H7 (cell line): ENCODE measurements at places on chromosomes 7 and 10.
A peak's percentile ranks its signal among the peaks of the same experiment; 100 is the strongest.

GRCh38 chr10:48501787-48502771 lies 102.8 kb downstream of the ARHGAP22 start:
- peak; percentile 26 for DNase-seq

GRCh38 chr10:80066809-80067208 lies 11.7 kb upstream of the TMEM254 start:
- DNase-seq: no peak

GRCh38 chr7:41568135-41568534 lies 134.8 kb downstream of the INHBA start:
- no peak for DNase-seq

DNA sequence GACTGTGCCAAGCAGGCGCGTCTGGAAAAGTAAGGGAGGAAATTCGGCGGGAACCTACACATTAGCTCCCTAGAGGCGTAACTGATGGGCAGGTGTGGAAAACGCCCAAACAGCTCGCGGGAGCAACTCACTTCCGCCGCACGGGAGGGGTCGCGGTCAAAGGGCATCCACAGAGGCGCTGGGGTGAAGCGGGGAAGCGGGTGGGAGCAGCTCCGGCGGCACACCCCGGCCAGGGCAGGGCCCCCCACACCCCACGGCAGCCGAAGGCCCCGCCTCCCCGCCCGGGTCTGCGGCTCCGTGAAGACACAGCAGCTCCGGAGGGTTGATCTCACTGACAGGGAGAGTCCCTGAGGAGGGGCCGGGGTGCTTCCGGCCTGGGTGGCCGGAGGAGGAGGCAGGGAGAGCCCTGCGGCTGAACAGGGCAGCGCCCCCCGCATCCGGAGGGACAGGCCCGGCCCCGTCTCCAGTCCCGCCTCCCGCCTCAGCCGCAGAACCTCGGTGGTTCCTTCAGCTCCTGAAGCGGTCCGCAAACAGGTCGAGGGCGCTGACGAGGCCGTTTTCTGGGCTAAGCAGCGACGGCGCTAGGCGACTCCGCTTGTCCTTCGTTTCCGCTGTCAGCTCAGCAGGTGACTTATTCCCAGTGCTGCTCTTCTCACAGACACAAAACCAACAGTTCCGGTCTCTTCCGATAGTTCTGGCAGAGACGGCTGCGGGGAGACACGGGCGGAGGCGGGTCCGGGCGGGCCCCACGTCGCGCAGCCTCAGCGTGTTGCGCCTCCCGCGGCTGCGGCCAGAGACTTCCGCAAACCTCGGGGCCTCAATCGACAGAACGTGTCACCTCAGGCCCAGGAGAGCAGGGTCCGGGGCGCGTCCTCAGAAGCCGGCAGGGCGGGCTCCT lies 276.1 kb downstream of the DNAJB6 start:
- peak; percentile 76 for DNase-seq

DNA sequence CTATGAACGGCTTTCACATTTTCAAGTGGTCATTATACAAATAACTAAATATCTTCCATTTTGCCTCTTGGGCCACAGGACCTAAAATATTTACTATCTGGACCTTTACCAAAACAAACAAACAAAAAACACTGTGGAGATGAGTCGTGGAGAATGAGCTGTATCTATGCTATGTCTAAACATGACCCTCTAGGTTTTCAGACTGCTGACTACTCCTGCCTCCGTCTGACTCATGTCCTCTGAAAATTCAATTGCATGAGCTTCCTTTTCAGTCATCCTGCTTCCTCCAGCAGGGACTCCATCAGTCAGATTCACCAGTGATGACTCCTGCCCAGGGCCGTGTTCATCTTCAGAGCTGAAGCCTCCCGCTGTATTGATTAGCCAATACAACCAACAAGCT lies 96.8 kb downstream of the COL28A1 start:
- no peak for DNase-seq

DNA sequence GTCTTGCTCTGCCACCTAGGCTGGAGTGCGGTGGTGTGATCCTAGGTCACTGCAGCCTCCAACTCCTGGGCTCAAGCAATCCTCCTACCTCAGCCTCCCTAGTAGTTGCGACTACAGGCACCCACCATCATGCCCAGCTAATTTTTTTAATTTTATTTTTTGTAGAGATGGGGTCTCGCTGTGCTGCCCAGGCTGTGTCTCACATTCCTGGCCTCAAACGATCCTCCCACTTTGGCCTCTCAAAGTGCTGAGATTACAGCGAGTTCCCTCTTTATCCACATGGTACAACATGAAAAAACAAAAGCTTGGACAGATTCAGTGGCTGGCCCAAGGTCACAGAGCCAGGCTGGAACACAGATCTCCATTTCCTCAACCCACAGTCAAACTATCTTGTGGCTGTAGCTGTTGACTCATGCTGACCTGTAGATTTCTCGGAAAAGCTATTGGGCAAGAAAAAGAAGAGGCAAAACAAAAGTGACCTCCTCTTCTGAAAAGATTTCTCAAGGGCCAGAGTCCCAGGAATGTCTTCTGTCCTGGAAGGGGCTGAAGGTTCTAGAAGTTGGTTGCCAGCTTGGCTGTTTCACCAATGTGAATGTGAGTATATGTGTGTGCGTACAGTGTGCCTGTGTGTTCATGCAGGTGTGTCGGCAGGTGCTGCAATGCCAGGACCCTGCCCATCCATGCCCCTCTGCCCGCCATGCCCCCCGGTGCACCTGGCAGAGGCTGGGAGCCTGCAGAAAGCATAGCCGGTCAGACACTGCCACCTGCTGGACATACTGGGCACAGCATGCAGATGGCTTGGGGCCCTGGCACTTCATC lies 28.4 kb downstream of the TMEM130 start:
- peak; percentile 91 for DNase-seq

DNA sequence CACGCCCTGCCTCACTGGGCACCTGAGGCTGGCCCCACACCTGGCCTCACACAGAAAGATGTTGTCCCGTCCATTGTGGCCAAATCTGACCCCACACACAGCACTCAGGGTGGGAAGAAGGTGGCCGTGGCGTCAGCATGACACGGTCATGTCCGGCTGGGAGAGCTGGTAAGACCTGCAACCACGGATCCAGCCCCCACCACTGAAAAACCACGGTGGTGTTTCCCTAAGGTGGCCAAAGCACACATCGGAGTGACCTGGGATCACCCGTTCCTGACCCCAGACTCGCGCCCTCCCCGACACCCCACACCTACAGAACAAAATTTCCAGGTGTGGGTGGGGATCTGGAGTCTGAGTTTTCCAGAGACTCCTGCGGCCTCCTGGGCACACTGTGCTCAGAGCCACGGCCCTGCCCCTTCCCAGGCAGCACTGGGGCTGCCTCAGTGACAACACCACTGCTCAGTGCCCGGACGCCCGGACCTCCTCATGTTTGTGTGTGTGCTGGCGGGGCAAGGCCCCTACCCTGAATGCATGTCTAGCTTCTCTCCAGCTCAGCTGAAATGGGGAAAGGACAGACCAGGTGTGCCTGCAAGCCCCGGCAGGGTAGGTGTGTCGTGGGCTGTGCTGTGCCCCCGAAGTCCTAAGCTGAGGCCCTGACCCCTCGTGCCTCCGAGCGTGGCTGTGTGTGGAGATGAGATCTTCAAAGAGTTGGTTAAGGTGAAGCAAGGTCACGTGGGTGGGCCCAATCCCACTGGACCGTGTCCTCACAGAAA lies 36.1 kb downstream of the STK32C start:
- no peak for DNase-seq

GRCh38 chr7:33642312-33642711 lies 263.0 kb upstream of the BMPER start:
- no peak for DNase-seq

DNA sequence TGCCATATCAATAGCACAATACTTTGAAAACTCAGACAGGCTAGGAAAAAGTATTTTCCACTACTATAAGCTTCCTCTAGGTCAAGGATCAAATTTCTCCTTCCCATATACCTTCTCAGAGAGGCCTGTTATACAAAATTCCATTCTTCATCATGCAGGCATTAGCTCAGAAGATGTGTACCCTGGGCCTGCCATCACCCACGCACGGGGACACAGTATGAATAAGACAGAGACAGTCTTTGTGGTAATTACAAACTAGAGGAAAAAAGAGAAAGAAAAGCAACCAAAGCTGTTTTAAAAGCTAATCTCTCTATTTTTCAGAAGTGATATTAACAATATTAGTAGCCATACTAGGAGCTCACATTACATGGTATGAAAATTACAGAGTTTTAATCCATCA lies 236.8 kb upstream of the AOAH start:
- no peak for DNase-seq

DNA sequence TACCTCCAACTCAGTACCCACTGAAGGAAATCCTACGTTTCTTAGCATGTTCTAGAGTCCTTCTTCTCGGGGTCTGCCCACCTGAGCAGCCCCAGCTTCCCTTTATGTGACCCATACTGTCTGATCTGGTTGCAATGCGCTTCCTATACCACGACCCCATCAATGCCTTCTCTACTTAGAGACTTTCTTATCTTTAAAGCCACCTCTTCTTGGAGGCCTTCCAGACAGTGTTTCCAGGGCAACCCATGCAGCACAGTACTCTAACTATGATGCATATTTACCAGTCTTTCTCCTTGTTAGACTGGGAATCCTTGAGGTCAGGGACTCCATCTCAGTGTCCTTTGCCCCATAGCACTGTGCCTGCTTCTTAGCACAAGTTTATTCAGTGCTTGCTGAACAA lies 54.5 kb upstream of the SLF2 start:
- no peak for DNase-seq

DNA sequence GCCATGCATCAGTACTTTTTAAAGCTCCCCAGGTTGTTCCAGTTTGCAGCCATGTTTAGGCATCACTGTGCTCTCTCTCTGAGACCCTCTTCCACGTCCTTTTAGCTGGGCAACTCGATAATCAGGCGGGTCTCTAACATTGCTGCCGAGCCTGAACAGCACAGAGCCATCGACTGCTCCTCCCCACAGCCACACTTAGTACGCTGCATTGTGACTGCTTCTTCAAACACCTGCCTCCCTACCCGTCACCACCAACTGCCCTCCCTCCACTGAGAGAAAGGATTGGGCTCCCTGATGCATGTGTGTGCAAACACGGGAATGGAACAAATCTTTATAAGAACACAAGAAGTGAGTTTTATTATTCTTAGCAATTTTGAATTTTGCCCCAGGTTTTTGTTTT lies 11.4 kb upstream of the TACR2 start:
- no peak for DNase-seq

- no peak for DNase-seq
These were observed 35.2 kb downstream of the PRSS2 start for GRCh38 chr7:142806022-142806356.

- no peak for DNase-seq
These were observed 188.6 kb downstream of the ETV1 start for GRCh38 chr7:13800694-13801448.

GRCh38 chr7:157464111-157464970 lies 127.5 kb downstream of the DNAJB6 start:
- DNase-seq: peak; percentile 77

DNA sequence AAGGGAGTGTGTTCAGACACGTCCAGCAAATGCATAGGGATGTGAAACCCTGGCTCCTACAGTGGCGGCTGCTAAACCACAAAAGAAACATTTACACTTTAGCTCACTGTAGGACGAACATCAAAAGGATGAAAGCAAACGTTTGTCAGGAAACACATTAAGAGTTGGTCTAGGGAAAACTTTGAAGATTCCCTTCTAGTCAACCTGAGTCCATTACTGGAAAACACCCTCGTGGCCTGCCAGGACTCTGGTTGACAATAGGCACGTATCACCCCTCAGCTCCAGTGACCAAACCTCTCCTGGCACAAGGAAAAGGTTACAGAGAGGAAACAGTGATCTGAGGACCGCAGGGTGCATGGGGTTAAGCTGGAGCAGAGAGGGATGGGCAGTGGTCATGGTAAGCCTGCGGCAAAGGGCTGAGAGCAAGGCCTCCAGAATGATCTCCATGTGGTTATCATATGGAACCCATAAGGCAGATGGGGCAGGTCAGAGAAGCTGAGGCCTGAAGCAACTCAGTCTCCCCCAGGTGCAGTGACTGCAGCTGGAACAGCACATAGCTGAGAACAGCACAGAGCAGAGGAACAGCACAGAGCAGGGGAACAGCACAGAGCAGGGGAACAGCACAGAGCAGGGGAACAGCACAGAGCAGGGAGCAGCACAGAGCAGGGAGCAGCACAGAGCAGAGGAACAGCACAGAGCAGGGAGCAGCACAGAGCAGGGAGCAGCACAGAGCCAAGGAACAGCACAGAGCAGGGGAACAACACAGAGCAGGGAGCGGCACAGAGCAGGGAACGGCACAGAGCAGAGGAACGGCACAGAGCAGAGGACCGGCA lies 49.9 kb downstream of the CHST15 start:
- DNase-seq: no peak

GRCh38 chr7:3960050-3960763 lies 659.2 kb downstream of the SDK1 start:
- no peak for DNase-seq

GRCh38 chr7:77443042-77443441 lies 26.9 kb upstream of the GSAP start:
- DNase-seq: no peak

DNA sequence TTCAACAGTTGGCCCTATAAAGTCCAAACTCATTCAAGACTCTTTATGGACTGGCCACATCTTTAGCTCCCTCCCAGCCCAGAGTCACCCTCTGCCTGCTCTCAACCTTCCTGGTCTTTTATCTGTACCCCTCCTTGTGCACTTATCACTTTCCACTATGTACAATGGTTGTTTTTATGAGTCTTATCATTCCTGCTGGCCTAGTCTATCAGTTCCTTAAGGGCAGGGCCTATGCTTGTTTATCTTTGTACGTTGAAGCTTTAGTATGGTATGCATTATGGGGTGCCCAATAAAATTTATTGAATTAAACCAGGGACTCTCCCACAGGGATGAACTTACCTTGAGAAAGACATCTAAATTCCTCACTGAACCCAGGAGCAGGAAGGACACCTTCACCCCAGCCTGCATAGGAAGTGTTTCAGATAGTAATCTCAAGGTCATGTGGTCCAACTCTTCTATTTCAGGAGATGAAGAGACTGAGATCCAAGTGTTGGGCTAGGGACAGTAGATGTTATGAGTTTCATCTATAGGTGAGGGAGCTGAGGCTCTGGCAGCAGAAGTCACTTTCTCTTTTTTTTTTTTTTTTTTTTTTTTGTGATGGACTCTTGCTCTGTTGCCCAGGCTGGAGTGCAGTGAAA lies 13.3 kb upstream of the PDCD4 start:
- no peak for DNase-seq

GRCh38 chr7:71133856-71134255 lies 1.9 kb downstream of the GALNT17 start:
- DNase-seq: no peak

GRCh38 chr10:22713853-22714478 lies 412 bp downstream of the PIP4K2A start:
- peak; percentile 74 for DNase-seq

GRCh38 chr10:43264344-43264964 lies 2.4 kb downstream of the RASGEF1A start:
- DNase-seq: peak; percentile 61

DNA sequence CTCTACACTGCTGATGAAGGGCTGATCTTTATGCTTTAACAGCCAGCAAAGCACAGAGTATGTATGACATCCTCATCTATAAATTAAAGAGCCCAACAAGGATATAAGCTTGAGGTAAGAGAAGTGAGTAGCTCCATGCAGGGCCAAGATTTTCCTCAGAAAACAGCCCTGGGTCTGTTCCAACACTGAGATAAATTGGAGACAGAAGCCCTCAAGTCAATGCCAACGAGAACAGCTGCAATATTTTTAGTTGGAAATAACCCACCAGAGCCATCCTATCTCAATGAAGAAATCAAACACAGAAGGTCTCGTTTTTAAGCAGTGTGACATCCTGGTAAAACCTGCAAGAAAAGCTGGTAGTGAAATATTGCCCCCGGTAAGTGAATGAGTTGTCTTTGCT lies 297.0 kb upstream of the AUTS2 start:
- no peak for DNase-seq
